ENCODE measurements at places on chromosomes 13 and 19. TPM values are rescaled to one million over a fixed set of nuclear protein-coding genes. Genes with fewer than 3 reads are reported as not detected.

DNA sequence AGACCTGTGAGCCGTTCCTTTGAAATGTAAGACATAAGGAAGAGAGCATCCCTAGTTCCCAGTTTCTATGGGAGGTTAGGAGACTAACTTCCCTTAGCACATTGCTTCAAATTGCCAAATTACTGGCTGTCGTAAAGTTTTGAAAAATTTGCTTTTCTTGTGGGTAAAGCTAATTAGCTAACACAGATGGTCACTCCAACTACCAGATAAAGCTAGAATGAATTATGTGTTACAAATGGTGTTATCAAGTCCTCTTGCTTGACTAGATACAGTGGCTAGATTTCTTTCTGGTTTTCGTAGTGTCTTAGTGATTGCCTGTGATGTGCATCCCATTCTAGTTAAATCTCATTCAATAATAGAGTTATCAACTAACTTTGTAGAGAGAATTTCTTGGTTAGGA, 416.6 kb upstream of the ATXN8OS start:
- no peak for DNase-seq

The ZNF541 gene
- total RNA-seq = not detected

DNA sequence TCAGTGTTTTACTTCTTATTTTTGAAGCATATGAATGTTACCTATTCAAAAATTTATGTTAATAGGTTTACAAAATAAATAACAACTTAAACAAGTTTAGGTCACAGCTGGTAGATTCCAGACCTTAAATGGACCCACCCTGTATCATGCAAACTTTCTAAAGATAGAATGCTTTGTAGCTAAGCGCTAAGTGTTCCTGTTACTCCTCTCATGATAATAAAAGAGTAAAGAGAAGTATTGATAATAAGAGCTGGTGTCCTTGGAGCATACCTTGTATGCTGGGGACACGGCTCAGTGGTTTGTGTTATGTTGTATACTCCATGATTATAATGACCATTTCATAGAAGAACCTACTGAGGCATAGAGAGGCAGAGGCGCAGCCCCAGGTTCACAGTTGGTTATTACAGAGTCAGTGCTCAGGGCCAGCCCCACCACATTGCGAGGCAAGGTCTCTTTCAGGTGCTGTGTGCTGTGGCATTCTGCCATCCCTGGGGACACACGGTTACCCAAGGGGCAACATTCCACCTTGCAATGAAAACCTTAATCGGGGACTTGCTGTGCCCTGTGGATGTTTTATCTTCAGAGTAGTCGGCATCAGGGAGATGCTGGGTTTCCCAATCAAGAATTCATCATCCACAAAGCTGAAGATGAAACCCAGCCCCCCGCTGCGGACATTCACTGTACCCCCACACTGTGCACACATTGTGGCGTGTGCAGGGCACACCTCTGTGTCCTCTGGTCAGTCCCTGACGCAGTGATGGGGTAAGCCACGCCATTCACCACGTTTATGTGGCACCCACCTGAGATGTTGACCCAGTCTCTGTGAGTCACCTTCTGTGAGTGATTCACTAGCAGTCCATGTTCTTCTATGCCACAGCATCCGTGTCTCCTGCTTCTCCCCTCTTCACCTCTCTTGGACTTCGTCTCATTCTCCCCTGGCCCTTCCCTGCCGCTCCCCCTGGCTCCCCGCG, 186.7 kb downstream of the COL4A1 start:
- peak; percentile 47 for DNase-seq

The BAX gene
- total RNA-seq = 54.2 TPM

DNA sequence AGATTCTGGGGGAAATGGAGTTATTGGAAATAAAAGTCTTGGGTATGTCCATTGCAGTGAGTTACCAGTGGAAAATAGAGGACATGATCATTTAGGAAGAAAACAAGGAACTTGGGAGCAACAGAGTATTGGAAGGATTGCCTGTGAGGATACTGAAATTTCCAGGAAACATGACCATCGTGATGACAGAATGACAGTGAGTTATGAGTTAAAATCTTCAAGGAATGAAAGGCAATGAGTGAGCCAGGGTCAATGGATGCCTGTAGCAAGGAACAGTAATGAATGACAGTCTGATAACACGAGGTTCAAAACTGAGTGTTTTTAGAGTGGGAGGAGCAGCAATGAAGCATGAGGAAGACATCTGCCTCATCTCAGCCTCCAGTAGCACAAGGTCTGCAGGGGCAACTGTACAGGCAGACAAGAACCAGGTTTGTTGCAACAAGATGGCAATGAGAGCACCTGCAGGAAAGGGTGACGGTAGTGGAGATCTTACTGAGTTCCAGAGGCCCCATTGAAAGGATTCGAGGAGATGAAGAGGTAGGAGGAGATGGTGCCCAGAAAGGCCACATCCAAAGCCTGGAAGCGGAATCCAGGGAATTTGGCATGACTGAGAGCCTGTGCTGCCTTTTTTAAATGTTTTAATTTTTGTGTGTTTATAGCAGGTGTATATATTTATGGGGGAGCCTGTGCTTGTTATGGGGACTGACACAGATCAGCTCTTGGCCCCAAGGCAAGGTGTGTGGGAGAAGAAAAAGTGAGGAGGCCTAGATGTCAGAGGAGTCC, 43.9 kb downstream of the N4BP2L1 start:
- DNase-seq = no peak

The NLRP9 gene
- total RNA-seq = not detected

GRCh38 chr13:98520674-98521449, 56.0 kb downstream of the STK24 start:
- no peak for DNase-seq

GRCh38 chr13:82963226-82964099, 918.8 kb downstream of the SLITRK1 start:
- DNase-seq = no peak

DNA sequence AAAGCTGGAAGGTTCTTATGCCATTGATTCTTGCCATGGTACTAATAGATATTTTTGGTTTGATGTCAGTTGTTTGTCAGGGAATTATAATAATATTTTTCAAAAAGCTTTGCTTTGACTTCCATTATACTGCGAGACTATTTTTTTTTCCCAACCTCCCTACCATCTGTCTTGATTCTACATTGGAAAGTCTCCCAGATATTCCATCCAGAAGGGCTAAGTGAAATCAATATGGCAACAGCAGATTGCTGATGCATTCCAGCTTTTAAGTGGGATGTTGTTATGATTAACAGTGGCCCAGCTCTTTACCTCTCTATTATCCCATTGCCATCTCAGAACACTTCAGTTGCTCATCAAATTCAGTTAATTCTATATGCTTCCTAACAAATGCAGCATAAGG, 247.4 kb downstream of the OXGR1 start:
- no peak for DNase-seq

The RFPL4A gene
- 89.1 TPM for total RNA-seq

The GARIN5A gene
- total RNA-seq = 0.95 TPM

DNA sequence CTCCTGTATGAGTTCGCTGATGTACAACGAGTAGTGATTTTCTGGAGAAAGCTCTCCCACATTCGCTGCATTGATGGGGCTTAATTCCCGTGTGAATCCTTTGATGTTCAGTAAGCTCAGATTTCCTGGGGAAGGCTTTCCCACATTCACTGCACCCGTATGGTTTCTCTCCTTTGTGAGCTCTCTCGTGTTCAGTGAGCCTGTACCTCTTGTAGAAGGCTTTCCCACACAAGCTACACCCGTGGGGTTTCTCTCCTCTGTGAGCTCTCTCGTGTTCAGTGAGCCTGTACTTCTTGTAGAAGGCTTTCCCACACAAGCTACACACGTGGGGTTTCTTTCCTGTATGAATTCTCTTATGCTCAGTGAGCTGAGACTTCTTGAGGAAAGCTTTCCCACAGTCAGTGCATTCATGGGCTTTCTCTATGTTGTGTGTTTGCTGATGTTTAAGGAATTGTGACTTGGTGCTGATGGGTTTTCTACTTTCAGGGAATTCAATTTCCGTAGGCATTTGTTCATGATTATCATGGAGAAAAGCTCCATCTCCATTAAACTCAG, 3.5 kb upstream of the ZNF577 start:
- no peak for DNase-seq

DNA sequence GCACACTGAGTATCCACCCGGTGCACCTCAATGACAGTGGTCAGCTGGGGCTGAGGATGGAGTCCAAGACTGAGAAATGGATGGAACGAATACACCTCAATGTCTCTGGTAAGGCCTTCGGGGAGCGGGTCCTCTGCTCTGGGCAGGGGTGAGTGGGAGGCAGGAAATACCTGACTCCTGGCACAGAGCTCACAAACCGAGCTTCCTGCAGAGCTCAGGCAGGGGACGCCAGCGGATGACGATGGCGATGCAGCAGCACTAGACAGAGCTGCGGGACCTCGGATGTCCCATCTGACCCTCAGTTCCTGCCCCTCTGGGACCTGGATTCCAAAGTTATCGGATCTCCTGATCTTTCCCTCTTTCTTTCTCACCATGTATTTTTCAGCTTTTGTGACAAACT, 3.8 kb downstream of the CD22 start:
- DNase-seq = peak; percentile 31

- peak; percentile 15 for DNase-seq
These were observed 223.7 kb downstream of the TBC1D4 start for GRCh38 chr13:75258159-75258782.

The MEIS3 gene
- 2.9 TPM for total RNA-seq

- DNase-seq = no peak
These were observed 1.4 kb upstream of the SAMD1 start for GRCh38 chr19:14091813-14092462.

GRCh38 chr19:19064811-19065745, 1.3 kb downstream of the SLC25A42 start:
- DNase-seq = peak; percentile 21

The CACNG8 gene
- total RNA-seq = 0.48 TPM

DNA sequence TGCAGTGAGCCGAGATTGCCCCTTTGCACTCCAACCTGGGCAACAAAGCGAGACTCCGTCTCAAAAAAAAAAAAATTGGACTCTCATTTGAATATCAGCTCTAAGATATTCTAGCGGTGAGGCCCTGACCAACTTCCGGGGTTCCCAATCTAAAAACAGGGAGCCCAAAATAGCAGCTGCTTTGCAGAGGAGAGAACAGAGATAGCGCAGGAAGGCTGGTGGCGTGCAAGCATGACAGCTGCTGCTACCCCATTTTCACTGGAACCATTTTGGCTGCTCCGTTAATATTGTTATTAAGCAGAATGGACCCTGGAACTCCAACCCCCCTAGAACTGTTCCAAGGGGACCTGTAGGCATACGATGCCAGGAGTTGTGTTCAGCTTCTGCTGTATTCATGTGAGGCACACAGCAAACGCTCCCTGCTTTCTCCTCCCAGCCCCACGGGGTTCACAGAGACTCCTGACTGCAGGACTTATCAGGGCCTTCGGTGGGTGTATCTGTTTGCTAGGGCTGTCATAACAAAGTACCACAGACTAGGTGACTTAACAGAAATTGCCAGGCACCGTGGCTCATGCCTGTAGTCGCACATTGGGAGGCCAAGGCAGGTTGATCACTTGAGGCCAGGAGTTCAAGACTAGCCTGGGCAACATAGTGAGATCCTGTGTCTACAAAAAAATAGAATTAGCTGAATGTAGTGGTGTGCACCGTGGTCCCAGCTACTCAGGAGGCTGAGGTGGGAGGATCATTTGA, 11.5 kb downstream of the STXBP2 start:
- DNase-seq = no peak

DNA sequence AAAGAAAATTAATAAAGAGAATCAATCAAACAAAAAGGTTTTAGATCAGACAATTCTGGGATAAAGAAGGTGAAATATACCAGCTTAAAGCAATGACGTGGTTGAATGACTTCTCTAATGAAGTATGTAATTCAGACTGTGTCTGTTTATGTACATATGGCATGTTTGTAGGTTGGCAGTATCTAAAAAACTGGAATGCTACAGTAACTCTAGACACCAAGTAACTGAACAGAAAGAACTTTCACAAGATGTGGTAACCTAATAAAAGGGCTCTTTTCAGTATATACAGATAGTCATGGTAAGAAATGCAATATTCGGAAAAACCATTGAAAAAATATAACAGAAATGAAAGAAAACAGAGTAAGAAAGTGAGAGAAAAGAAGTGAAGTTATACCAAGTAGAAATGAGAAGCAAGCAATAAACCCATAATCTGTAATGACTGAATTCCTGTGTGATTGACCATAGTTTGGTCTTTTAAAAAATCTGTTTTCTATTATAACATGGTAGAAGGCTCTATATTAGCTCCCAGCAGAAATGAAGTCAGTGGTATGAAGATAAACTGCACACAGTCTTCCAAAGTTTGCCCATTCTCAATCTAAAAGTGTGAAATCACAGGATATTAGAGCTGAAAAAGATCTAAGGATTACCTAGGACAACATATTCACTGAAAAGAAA, 31.4 kb downstream of the ELF1 start:
- DNase-seq = no peak

DNA sequence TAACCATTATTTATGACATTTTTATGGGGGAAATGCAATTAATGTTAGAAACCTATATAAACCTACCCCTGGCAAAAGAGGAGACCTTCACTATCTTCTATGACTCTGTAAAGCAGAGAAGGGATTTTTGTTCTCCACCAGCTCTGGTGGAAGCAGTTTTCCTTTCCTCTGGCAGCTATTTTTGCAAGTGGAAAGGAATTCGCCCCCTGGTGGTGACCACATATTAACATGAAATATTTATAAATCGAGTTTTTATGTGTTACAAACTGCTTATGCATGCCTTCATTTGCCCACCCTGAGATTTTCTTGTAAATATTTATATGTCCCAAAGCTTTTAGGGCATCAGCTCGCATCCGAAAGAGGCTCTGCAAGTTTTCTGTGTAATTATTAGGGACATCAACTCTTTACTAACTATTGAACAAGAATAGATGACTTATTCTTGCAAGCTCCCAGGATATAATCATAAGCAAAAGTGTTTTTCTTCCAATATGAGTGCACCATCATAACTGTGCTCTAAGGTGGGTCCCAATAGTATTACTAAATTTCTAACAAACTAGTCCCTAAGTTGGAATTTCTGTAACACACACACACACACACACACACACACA, 62.4 kb downstream of the SERTM1 start:
- peak; percentile 15 for DNase-seq

The PVR gene
- total RNA-seq = 78.3 TPM

The ZNF98 gene
- total RNA-seq = 7.2 TPM

DNA sequence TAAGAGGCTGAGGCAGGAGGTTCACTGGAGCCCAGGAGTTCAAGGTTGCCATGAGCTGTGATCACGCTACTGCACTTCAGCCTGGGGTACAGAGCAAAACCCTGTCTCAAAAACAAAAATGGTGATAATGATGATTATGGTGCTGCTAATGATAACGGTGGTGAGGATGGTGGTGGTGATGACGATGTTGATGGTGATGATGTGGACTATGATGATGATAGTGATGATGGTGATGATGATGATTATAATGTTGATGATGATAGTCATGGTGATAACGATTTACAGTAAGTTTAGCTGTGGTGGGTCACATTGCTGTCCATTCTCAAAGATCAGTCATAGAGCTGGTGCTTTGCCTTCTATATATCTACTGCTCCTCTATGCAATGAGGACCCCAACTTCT, 1340.6 kb downstream of the UQCRFS1 start:
- no peak for DNase-seq

- no peak for DNase-seq
These were observed 1.5 kb upstream of the LIPE start for GRCh38 chr19:42428676-42429075.

The PSG6 gene
- total RNA-seq = not detected

All from Daoy (cell line).